ENCODE measurements at places on chromosomes 7 and 10. TPM values are rescaled to one million over a fixed set of nuclear protein-coding genes. Genes with fewer than 3 reads are reported as not detected.

The PPP1R17 gene
- not detected for total RNA-seq

The GHRHR gene
- not detected for total RNA-seq

DNA sequence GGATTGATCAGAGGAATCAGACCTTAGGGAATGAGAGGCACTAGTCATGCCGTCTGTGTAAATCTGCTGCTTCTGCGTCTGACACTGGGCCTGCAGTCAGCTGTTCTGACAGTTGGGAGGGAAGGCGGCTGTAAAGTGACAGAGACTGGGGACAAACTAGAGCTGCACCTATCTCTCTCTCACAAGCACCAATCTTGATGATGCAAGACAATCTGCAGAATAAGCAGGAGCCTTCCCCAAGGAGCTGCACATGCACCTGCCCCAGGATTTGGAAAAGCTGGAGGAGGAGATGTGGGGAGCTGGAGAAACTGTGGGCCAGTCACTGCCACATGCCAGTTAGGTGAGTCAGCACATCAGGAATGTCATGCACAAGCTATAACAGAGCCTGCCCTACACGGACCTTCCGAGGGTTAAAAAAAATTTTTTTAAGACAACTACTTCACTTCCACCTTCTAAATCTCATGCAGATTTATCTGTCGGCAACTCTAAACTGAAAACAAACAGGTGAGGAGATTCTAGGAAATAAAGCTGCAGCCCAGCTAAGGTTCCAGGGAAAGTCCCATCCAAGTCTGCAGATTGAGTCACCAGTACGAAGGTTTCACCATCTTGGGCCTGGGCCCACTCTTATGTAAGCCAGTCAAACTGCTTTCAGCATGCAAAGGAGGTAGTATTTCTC is 39.2 kb downstream of the ENO4 start:
- DNase-seq = peak; percentile 85

DNA sequence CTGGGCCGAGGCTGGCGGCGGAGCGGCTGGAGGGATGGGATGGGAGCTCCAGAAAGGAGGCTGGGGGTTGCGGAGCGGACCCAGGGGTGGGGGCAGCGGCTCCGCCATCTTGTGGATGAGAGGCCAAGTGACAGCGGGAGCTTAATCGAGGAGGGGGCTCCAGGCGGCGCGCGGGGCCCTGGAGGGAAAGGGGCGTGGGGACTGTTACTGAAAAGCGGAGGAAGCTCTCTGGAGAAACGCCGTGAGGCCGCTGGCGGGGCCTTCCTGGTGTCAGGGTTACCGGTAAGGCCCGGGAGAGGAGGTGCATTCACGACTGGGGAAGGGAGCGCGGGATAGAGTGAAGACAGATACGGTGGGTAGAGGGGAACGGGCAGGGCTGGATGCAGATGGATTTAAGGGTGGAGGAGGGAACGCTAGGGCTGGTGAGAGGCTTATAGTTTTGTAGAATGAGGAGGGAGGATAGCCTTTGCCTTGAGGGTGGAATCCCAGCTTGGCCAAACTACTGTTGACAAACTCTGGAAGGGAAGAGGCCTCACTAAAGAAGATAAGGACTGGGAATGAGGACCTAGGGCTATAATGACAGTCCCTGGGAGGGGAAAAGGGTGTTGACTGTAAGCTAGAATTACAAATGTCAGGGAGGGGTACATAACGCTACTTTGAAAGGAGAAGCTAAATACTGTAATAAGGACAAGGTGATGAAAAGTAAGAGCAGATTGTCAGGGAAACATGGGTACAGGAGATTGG is 535 bp downstream of the BTRC start:
- DNase-seq = peak; percentile 22

DNA sequence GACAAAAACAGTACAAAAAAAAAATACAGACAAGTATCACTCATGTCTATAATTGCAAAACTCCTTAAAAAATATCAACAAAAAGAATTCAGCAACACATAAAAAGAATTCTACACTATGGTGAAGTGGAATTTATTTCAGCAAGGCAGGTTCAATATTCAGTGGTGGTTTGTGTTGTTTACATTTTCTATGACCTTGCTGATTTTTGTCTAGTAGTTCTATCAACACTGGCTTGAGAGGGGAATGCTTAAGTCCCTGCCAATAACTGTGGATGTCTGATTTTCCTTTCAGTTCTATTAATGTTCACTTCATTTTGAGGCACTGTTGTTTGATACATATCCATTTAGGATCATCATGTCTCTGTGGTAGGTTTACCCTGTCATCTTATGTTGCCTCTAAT is 58.5 kb downstream of the CADPS2 start:
- no peak for DNase-seq

All from LHCN-M2 (cell line).